Retina (tissue), 1 donor: ENCODE measurements at places on chromosomes 3 and 15.

- peak; percentile 83 for DNase-seq
Observed at GRCh38 chr3:50436114-50436674, 67.2 kb downstream of the CACNA2D2 start.

GRCh38 chr15:57421551-57421950 is 45.2 kb downstream of the CGNL1 start:
- no peak for DNase-seq

DNA sequence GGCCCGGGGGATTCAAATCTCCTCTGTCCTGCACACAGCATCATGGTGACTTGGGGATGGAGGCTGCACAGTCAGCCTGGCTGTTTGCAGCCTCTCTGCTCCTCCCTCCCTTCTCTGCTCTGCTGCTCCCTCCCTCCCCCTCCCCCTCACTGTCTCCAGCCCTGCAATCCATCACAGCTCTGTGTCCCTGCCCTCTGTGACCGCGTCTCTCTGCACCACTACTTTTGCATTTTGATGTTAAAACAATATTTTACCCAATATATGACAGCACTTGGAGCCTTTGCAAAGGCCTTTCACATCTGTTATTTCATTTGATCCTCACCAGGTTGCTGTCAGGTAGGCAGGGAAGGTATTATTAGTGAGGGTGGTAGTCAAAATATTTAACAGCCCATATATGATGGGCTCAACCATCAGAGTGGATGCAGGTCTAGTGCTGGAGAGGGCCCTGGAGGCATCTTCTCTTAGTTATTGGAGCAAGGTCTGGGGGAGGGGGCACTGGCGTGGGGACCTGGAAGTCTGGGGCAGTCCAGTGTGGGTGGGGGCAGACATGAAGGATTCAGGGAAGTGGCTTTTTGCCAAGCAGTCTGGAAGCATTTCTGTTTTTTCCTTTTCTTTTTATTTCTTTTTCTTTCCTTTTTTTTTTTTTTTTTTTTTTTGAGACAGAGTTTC is 16.3 kb upstream of the VPS8 start:
- peak; percentile 34 for DNase-seq

- no peak for DNase-seq
Observed at GRCh38 chr3:31167666-31168065, 273.2 kb upstream of the GADL1 start.

DNA sequence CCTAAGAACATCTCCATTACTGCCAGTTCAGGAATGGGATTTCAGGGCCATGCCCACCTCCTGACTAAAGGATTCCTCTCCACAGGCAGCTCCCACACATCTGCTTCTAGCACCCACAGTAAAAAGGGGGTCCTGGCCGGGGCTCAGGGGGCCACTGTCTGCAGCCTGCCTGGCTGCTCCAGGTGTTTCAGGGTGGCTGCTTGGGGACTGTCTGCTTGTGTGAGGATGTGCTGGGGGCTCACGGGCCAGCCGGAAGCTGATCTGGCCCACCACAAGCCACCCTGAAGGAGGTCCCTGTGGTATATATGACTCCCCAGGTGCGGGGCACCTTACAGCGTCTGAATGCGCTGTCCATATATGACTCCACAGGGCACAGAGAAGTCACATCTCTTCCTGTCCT is 135.4 kb downstream of the NSMCE3 start:
- peak; percentile 3 for DNase-seq

DNA sequence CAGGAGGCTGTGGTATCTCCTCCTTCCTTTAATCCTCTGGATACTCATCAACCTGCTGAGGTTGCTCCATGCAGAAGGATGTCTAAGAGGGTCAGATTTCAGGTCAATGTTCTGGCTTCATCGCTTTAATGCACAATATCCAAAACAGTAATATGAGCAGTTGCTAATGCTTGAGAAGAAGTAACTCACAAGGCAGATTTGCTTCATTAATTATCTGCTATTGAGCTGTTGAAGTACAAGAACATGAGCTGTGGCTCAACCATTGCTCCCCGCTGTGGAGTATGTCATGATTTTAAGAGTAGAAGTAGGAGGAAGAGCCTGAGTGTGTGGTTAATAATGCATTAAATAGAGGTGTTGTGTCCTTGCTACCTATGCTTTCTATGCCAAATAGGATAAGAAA is 1412.9 kb upstream of the ALCAM start:
- DNase-seq = no peak

DNA sequence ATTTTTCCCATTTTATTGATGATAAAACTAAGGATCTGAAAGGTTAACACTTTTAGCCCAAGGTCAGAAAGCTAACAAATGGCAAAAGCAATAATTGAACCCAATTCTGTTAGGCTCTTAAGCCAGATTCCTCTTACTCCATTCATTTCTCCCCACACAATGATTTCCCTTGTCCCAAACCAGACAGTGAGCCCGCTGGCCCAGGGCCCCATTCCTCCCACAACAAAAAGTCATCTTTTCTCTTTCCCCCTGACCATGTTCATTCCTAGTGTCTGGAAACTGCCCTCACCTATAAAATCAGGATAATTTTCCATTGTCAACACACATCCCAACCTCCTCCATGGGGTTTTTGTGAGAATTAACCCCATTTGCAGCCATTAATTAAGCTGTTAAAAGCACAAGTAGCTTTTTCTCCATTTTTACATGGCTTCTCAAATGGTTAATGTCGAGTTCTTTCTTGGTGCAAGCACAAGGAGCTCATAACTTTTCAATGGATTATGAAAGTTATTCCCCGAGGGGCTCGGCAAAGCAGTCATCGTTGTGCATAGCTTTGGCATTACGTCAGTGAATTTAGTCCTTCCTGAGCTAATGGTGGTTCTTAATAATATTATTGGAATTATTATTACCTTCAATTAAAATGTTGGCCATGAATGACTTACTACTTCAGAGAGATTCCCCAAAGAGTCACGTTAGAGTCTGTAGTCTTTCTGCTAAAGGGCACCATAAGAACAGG is 151.0 kb upstream of the WNT5A start:
- no peak for DNase-seq

DNA sequence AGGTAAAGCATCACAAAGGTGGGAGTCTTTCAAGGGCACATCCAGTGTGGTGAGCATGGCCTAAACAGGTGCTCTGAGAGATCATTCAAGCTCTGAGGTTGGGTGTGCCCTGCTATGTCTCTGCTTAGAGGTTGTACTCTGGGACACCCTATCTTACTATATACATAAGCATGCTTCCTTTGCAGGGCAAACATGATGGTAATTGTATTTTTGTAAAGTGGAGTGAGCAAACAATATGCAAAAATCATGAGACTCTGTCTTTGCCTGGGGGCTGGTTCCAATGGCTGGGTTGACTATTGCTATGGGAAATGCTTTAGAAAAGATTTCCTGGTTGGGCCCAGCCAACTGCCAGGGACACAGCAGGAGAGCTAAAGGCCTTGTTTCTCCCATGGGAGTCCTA is 315.1 kb upstream of the TLE3 start:
- no peak for DNase-seq

- DNase-seq = no peak
Observed at GRCh38 chr3:53729618-53730017, 116.6 kb downstream of the CHDH start.

DNA sequence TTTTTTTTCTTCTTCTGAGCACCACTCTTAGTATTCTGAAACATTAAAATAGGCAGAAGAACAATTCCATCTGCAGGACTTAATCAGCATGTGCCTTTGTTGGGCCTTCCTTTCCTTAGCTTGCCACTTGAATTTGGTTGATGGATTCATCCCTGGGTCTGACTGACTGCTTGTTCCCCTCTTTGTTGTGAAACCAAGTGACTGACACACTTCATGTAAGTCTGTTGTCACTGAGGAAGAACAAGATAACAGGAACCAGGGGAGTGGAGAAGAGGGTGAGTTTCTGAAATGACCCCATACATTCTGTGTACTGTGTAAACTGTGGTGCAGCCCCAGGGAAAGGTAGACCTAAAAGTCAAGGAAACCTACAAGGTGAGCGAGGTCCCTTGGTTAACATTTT is 188.7 kb upstream of the TBC1D5 start:
- no peak for DNase-seq
